ENCODE measurements at places on chromosomes 16 and 17. TPM values are rescaled to one million over a fixed set of nuclear protein-coding genes. Genes with fewer than 3 reads are reported as not detected.
A peak's percentile ranks its signal among the peaks of the same experiment; 100 is the strongest.

FGF11 gene
- 1.3 TPM for polyA plus RNA-seq

SPNS1 gene
- 62.8 TPM for polyA plus RNA-seq

DNA sequence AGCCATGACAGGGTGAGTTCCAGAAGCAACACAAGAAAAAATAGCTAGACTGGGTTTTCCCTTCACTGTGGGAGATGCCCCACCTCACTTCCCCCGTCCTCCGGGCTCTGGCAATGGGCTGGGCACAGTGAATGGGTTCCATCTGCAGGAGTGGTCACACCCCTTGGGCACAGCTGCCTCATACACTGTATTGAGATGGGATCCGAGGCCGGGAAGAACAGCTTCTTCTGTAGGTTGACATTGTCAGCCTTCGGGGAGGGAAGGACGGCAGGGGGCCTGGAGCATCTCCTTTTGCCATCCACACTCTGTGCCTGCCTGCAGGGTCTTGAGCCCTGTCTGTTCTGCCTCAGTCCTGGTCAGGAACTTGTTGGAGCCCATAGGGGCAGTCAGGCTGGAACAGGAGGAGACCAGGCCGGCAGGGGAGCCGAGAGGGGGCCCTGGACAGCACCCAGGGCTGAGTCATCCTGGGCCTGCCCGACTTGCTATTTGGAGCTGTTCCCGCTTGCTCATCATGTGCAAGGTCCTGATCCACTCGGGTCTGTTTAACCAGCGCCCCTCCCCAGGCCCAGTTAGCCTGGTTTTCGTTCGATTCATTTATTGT lies 286.7 kb downstream of the SEC14L1 start:
- DNase-seq = no peak

DNA sequence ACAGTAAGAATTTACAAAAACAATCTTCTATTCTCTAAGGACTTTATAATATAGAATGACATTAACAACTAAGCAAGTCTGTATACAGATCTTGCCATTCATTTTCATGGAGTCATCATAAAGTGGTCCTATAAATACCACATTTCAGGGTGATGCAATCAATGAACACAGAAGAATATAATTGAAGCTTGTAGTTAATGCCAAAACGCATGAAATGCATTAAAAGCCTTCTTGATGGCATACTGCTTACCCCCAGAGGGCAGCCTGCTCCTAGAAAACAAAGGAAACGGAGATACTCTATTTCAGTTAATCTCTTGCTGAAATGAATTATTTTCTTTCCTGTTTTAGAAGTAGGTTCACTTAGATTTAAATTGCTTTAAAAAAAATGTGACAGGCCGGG lies 45.2 kb upstream of the STAC2 start:
- no peak for DNase-seq

DNA sequence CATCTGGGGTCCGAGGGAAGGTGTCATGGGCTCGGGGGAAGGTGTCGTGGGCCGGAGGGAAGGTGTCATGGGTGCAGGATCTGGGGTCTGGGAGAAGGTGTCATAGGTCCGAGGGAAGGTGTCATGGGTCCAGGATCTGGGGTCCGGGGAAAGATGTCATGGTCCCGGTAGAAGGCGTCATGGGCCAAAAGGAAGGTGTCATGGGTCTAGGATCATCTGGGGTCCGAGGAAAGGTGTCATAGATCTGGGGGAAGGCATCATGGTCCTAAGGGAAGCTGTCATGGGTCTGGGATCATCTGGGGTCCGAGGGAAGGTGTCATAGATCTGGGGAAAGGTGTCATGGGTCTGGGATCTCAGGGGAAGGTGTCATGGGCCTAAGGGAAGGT lies 942 bp downstream of the RAB40C start:
- peak; percentile 48 for DNase-seq
